ENCODE measurements at places on chromosomes 2 and 18.

DNA sequence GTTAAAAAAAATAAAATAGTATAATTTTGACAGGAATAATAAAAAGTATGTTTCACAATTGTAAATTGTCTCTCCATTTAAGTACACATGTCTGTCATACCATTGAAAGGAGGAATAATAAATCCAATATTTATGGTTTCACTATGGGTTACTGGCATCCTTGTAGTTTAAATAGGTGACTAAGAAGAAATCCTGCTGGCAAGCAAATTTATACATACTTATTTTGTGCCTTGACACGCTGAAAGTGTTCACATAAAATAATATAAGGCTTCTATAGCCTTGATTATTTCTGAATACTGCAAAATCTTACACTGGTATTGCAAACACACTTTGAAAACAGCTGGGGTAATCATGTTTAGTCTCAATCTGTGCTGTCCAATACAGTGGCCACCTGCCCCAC is 138.3 kb upstream of the ETAA1 start:
- DNase-seq = no peak

DNA sequence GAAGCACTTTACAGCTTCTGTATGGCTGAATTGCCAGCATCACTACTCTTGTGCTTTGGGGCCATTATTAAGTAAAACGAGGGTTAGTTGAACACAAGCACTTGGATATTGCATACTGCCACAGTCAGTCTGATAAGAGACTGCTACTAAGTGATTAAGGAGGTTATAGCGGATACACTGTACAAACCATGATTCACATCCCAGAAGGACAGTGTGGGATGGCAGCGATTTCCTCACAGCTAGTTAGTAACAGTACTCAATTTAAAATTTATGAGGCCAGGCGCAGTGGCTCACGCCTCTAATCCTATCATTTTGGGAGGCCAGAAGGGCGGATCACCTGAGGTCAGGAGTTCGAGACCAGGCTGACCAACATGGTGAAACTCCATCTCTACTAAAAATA is 2.6 kb upstream of the BMPR2 start:
- DNase-seq = no peak

DNA sequence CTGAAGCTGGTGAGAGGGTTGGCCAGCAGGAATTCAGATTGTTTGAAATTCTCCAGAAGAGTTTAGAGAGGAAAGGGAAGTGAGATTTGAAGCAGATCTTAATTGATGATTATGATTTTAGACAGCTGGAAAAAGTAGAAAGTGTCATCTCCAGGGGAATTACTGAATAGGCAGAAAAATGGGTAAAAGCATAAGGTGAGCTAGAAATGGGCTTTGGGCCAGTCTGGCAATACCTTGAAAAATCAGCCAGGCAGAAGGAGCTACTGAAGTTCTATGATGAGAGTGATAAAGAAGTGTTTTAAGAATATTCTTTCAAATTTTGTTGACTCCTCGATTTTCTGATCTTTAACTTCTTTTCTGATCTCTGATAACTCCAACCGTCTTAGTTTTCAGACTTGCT is 172.9 kb upstream of the CCDC150 start:
- no peak for DNase-seq

- DNase-seq = no peak
These were observed 35.4 kb downstream of the PDE1A start for GRCh38 chr2:182391443-182391842.

GRCh38 chr2:209872675-209873074 is 101.0 kb downstream of the UNC80 start:
- DNase-seq = no peak

DNA sequence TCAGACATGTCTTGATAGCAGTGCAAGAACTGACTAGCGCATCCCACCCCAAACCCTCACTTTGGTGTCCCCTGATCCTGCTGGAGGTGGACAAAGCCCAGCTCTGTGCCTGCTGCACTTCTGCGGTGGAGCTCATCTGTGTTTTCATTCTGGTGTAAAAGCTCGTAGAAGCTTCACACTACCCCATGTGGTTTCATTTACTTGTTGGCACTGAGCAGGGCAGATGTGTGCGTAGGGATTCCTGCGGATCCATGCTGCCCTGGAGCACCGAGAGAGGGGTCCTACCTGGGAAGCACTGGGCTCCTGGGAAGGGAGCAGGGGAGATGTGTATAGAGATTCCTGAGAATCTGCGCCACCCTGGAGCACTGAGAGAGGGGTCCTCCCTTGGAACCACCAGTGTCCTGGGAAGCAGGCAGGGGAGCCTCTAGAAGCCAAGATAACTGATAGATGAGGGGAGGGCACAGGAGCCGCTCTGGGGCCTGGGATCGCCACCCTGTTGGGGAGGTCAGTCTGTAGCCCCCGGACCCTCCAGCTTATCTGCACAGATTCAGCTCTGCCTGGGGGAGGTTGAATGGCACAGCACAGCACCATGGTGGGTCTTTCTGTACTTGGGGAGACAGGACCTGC is 106.9 kb upstream of the OTOS start:
- no peak for DNase-seq

- no peak for DNase-seq
These were observed 30.2 kb downstream of the ITGB1BP1 start for GRCh38 chr2:9392898-9393765.

GRCh38 chr2:168939918-168940317 is 38.8 kb downstream of the G6PC2 start:
- no peak for DNase-seq

DNA sequence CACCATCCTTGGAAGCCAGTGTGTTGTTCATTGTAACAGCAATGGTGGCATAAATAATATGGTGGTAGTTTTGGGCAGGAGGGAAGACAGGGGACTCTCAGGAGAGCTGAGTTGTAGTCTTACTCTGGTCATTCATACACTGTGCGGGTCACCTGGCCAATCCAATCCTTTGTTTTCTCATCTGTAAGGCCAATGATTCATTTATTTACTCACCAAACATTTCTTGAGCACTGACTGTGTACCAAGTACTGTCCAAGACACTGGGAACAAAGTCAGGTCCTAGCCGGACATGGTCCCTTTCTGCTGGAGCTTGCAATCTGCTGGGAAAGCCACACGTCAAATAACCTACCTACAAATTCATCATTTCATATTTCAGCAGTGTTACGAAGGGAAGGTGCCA is 302.7 kb downstream of the CYP26B1 start:
- no peak for DNase-seq

- DNase-seq = no peak
These were observed 322.8 kb downstream of the STK39 start for GRCh38 chr2:167924556-167924955.

GRCh38 chr18:46877329-46877987 is 39.8 kb downstream of the PIAS2 start:
- DNase-seq = no peak

GRCh38 chr2:222943820-222944219 is 83.0 kb downstream of the ACSL3 start:
- no peak for DNase-seq

GRCh38 chr2:8086357-8086756 is 595.5 kb upstream of the ID2 start:
- no peak for DNase-seq

GRCh38 chr2:232304236-232304635 is 74.3 kb upstream of the ALPP start:
- no peak for DNase-seq

DNA sequence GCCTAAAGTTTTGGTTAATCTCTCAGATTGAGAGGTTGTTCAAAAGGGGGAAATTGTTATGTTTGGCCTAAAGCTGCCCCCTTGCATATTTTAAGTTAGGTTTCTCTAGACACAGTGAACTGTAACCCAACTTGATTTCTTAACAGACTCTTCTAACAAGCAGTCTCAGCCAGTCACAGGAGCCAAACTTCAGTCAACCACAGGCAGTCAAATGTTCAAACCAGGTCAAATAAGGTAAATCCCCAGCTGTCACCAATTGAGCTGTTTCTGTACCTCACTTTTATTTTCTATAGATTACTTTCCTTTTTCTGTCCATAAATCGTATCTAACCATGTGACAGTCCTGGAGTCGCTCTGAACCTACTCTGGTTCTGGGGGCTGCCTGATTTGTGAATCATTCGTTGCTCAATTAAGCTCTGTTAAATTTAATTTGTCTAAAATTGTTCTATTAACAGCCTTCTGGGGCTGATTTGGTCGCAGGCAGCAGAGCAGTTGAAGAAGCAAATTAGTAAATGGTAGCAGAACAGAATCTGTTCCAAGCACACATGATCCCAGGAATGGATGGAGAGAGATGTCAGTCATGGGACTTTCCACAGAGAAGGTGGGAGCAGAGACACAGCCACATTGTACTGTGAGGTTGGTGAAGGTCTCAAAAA is 16.4 kb upstream of the NFU1 start:
- DNase-seq = no peak

- no peak for DNase-seq
These were observed 15.6 kb upstream of the ASAP2 start for GRCh38 chr2:9191041-9191481.

DNA sequence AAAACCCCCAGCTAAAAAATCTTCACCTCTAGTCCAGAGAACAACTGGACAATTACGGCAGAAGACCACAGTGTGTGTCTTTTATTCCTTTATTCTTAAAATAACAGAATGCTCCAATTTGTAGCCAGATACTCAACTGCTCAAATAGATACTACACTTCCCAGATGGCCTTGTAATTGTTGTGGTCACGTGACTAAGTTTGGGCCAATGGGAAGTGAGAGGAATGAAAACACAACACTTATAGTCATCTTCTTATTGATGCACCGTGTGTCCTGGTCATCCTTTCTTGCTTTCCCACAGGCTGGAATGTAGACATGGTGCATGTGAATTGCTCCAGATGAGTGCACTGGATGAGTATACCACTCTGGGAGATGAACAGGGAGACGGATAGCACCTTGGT is 145.1 kb downstream of the CDC42EP3 start:
- no peak for DNase-seq

- DNase-seq = no peak
These were observed 422.3 kb upstream of the CELF4 start for GRCh38 chr18:37987901-37988300.

DNA sequence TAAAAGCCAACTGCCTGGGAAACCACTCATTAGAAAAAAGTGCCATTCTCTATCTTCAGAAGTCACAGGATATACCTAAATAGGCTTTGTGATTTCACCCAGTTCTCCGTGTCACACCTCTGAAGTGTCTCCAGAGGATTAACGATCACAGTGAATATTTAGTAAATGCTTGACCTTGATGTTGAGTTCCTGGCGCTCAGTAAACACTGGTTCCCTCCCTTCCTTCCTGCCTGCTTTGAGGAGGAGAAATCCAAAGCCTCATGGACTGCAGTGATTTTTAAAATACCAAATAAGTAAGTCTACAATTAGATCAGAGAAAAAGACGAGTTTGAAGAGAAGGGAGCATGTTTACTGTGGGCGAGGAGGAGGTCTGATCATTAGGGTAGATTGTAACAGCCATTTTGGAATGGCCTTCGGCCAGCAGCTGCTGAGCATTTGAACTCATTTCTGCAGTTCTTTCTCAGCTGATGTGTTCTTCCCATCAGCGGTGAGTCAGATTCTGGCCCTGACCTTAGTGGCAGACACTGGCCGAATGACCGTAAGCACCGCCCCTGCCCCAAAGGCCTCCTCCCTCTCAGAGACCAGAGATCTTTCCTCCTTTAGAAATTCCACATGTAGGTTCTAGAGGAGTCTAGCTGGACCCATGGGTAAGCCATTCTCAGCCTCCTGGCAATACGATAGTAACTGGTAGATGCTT is 62.1 kb upstream of the SLC16A14 start:
- DNase-seq = no peak

- DNase-seq = no peak
These were observed 126.0 kb downstream of the MBP start for GRCh38 chr18:77006305-77007175.

GRCh38 chr18:76886112-76886511 is 63.8 kb downstream of the ZNF236 start:
- DNase-seq = no peak

DNA sequence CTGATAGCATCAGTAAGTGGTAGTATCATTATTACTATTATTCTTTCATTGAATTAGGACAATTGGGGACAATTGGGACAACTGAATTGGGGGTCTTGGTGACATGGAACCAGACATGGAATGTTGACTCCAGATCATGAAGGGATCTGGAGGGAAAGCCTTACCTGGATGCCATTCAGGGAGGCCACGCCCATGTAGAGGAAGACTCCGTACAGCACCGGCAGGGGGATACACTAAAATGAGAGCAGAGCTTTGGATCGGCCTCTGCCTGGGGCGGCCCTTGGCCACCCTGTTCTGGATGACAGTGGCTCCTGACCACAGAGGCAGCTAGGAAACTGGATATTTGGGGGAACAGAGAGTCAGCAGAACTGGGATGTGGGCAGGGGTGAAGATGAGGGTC is 29.2 kb downstream of the MTHFD2 start:
- DNase-seq = no peak

GRCh38 chr18:79642626-79643025 is 37.0 kb upstream of the CTDP1 start:
- DNase-seq = no peak

DNA sequence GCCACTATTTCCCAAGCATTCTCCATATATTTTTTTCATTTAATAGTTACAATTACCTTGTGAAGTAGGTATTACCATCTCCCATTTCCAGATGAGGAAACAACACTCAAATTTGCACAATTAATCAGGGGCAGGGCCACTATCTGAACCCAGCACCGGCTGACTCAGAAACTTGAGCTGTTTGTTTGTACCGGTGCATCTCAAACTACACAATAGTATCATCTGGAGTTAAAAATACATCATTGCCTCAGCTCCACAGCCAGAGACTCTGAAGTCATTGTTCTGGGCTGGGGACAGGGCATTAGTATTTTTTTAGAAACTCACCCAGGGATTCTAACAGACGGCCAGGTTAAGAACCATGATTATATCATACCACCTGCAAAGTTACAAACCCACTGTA is 55.9 kb downstream of the CDCA7 start:
- DNase-seq = no peak

DNA sequence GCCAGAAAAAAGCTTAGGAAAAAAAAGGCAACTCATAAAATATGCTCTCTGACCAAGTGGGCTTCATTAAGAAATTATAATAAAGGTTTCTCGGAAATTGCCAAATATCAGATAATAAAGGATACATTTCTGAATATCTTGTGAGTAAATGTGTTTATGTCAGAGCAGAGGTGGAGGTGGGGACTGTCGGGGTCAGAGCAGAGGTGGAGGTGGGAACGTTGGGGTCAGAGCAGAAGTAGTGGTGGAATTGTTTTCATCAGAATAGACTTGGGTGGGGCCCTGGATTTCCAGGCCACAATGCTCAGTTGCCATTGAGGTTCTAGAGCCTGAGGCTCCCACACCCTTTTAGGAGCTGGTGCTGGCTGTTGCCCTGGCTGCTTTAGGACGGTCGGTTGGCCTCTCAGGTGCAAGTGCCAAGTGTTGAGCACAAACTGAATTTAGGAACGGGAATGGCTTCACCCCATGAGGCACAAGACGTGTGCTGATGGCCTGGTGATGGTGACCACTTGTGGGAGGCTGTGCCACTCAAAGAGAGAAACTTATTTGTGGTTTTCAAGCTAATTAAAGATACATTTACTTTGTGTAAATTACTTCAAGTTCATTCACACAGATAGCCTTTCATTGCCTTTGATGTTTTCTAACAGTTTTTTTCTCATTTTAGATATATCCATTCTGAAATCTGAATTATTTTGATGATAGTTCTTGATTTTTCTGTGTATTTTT is 131.5 kb downstream of the ATP9B start:
- DNase-seq = no peak

GRCh38 chr2:26672818-26673393 is 19.6 kb upstream of the KCNK3 start:
- no peak for DNase-seq

All from stimulated activated CD4-positive, alpha-beta T cell treated with anti-CD3 and anti-CD28 coated beads, Interleukin-1b, Interleukin-23, amount 100 ng/mL, for 24 hours (primary cell).